ENCODE measurements at places on chromosomes 11 and 22.
A peak's percentile ranks its signal among the peaks of the same experiment; 100 is the strongest.

- no peak for DNase-seq
Measured at GRCh38 chr11:11909727-11910126, 68.0 kb downstream of the USP47 start.

DNA sequence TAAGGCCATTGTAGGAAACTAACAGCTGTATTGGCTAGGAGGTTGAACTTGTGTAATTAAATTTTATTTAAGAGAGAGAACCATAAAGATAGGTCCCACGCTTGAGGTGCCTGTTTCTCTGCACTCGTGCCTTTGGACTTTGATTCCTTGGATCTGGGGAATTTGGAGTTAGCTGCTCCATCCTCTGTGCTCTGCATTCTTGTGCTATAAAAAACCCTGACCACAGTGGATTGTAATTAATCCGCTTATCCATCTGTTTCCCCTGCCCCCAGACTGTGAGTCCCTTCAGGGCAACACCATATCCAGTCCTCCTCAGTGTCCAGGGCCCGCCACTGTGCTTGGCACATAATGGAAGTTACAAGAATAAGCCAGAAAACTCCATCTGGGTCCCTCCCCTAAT lies 169.8 kb downstream of the SPON1 start:
- DNase-seq = no peak

- peak; percentile 76 for DNase-seq
Measured at GRCh38 chr11:134033696-134034491, 35.0 kb upstream of the JAM3 start.

DNA sequence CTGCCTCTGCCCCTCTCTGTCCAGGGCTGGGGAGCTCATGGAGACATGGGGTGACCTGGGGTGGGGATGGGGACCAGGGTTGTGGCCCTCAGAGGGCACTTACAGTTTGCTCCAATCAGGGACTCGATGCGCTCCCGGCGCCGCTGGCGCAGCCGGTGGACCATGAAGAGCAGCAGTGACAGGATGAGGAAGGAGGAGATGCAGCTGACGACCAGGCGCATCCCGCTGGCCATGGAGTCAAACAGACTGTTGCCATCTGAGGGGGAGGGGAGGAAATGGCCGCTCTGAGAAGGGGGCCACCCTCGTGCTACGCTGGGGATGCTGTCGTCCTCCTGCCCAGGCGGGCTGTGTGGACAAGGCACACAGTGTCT lies 80.5 kb downstream of the DGCR2 start:
- no peak for DNase-seq

GRCh38 chr22:49574205-49574880 lies 253.3 kb downstream of the BRD1 start:
- no peak for DNase-seq

- no peak for DNase-seq
Measured at GRCh38 chr22:27714068-27714467, 87.5 kb downstream of the MN1 start.

All from urothelium cell line (cell line).